ENCODE measurements at places on chromosomes 3 and 15. TPM values are rescaled to one million over a fixed set of nuclear protein-coding genes. Genes with fewer than 3 reads are reported as not detected.

CPN2 gene
- polyA plus RNA-seq = 0.69 TPM

ARGFX gene
- polyA plus RNA-seq = not detected

CNTN6 gene
- polyA plus RNA-seq = 2.8 TPM

GNL3 gene
- polyA plus RNA-seq = 98.3 TPM

ANKUB1 gene
- polyA plus RNA-seq = not detected

SLC12A8 gene
- 6.2 TPM for polyA plus RNA-seq

NDUFB5 gene
- polyA plus RNA-seq = 201 TPM

SLC22A14 gene
- polyA plus RNA-seq = 0.44 TPM

SYNPR gene
- 0.12 TPM for polyA plus RNA-seq

ACTRT3 gene
- 5.2 TPM for polyA plus RNA-seq

TMC3 gene
- polyA plus RNA-seq = 0.12 TPM

TM2D3 gene
- 74.1 TPM for polyA plus RNA-seq

PARP3 gene
- polyA plus RNA-seq = 15.0 TPM

KNG1 gene
- polyA plus RNA-seq = 163 TPM

RYR3 gene
- polyA plus RNA-seq = 5.9 TPM

GOLGA8T gene
- polyA plus RNA-seq = not detected

STAG1 gene
- 52.6 TPM for polyA plus RNA-seq

ADAMTS9 gene
- 139 TPM for polyA plus RNA-seq

SUCNR1 gene
- polyA plus RNA-seq = 9.9 TPM

NRROS gene
- polyA plus RNA-seq = 2.6 TPM

CA12 gene
- polyA plus RNA-seq = 154 TPM

ZBTB20 gene
- polyA plus RNA-seq = 6.4 TPM

MME gene
- polyA plus RNA-seq = 541 TPM

CASR gene
- 24.8 TPM for polyA plus RNA-seq

RTP3 gene
- not detected for polyA plus RNA-seq

MLH1 gene
- polyA plus RNA-seq = 56.3 TPM

EOMES gene
- 0.15 TPM for polyA plus RNA-seq

NFKBIZ gene
- polyA plus RNA-seq = 5.1 TPM

RGMA gene
- 7.7 TPM for polyA plus RNA-seq

ITIH1 gene
- not detected for polyA plus RNA-seq

FOXB1 gene
- 0.08 TPM for polyA plus RNA-seq

HYAL1 gene
- 7.1 TPM for polyA plus RNA-seq

MNS1 gene
- 30.0 TPM for polyA plus RNA-seq

EPHA6 gene
- polyA plus RNA-seq = 0.92 TPM

UQCC5 gene
- 15.2 TPM for polyA plus RNA-seq

RARRES1 gene
- 9.7 TPM for polyA plus RNA-seq

PGBD4 gene
- 2.0 TPM for polyA plus RNA-seq

ZNF502 gene
- polyA plus RNA-seq = 13.8 TPM

ALG1L2 gene
- polyA plus RNA-seq = 1.5 TPM

MEX3B gene
- 11.7 TPM for polyA plus RNA-seq

PODXL2 gene
- polyA plus RNA-seq = 46.1 TPM

PLAAT1 gene
- polyA plus RNA-seq = 2.3 TPM

SHC4 gene
- polyA plus RNA-seq = 1.8 TPM

ATP2C1 gene
- polyA plus RNA-seq = 153 TPM

TRMT10C gene
- polyA plus RNA-seq = 38.9 TPM

RYK gene
- 95.0 TPM for polyA plus RNA-seq

RLBP1 gene
- not detected for polyA plus RNA-seq

SERINC4 gene
- polyA plus RNA-seq = not detected

SRGAP3 gene
- polyA plus RNA-seq = 15.8 TPM

RNF13 gene
- 107 TPM for polyA plus RNA-seq

SACM1L gene
- polyA plus RNA-seq = 58.8 TPM

FEZF2 gene
- polyA plus RNA-seq = not detected
